ENCODE measurements at places on chromosomes 6 and 20. TPM values are rescaled to one million over a fixed set of nuclear protein-coding genes. Genes with fewer than 3 reads are reported as not detected.
A peak's percentile ranks its signal among the peaks of the same experiment; 100 is the strongest.

The KIAA1755 gene
- total RNA-seq: 3.6 TPM

- H3K36me3 ChIP-seq: peaks cover 10% of the 10 kb centered on the region
- peaks cover 37% of the 10 kb centered on the region for H3K4me1 ChIP-seq
Measured at GRCh38 chr6:1607516-1608221, 2.0 kb upstream of the FOXC1 start.

GRCh38 chr6:152310371-152310954, 326.7 kb downstream of the SYNE1 start:
- no peak overlapping the region for H3K27ac ChIP-seq
- peaks cover 32% of the 10 kb centered on the region for H3K36me3 ChIP-seq
- no peak overlapping the region for H3K4me3 ChIP-seq
- no peak for DNase-seq
- H3K27me3 ChIP-seq: no peaks in the 10 kb centered on the region

DNA sequence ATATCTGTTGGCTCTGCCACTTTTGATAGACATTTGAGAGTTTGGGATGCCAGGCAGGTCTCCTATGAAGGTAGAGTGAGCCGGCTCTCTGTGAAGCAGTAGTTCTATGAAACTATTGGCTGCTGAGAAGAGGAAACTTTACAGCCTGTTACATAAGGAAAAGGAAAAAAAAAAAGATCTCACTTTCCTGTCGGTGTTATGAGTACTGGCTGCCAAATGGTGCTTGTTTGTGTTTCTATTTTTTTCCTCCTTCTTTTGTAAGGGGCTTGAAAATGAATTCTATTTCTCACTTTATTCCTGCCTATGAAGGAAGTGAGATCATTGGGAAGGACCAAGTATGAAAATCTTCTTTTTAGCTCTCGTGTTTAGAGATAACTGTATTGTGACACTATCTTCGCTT, 73.1 kb upstream of the CLDN20 start:
- peaks cover 40% of the 10 kb centered on the region for H3K4me1 ChIP-seq
- H3K4me3 ChIP-seq: no peak overlapping the region

DNA sequence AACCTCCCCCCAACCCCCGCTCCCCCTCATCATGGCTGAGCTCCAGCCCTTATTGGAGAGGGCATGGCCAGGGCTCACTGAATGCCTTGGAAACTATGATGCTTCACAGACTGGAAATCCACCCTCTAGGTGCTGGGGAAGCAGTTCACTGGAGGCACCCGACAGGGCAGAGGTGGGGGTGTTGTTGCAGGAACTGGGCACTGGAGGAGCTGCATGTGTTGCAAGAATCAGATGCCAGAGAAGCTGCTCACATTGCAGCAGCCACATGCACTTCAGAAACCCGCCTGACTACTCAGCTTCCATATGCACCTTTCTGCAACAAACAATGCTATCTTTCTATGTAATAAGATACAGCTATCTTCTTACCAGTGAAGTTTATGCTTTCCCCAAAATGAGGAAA, 7.9 kb upstream of the TBPL1 start:
- no peaks in the 10 kb centered on the region for H3K36me3 ChIP-seq
- no peaks in the 10 kb centered on the region for H3K4me1 ChIP-seq
- no peak for DNase-seq
- H3K27ac ChIP-seq: no peak overlapping the region
- H3K4me3 ChIP-seq: no peak overlapping the region

The LAMA2 gene
- 56.8 TPM for total RNA-seq

The FAM83D gene
- total RNA-seq: 11.5 TPM

GRCh38 chr6:20197251-20197650, 15.0 kb downstream of the MBOAT1 start:
- peak overlapping the region; percentile 41 for H3K27ac ChIP-seq
- H3K36me3 ChIP-seq: peaks cover 7% of the 10 kb centered on the region
- no peak for DNase-seq
- H3K4me1 ChIP-seq: peaks cover 32% of the 10 kb centered on the region

DNA sequence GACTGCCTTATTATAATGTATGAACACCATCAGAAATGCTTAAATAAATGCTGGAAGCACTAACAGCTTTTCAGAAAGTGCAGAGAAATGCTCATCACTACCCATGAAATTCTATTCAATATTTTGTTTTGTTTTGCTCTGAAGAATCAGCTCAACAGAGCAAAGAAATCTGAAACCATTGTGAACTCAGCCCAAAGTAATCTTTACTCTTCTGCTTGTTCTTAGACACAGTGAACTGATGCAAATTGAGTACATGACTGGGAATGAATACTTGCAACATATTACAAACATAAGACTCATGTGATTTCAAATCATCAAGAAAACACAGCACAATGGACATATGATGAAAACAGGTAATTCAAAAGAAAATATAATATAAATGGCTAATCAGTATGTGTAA, 404.6 kb upstream of the OPRM1 start:
- peaks cover 7% of the 10 kb centered on the region for H3K36me3 ChIP-seq
- H3K27ac ChIP-seq: no peak overlapping the region
- DNase-seq: no peak

GRCh38 chr6:97175806-97176205, 107.2 kb downstream of the MMS22L start:
- no peak overlapping the region for H3K4me3 ChIP-seq
- DNase-seq: no peak
- H3K4me1 ChIP-seq: peaks cover 19% of the 10 kb centered on the region
- H3K27me3 ChIP-seq: no peaks in the 10 kb centered on the region
- H3K36me3 ChIP-seq: peaks cover 25% of the 10 kb centered on the region

The BCAS4 gene
- 15.2 TPM for total RNA-seq

DNA sequence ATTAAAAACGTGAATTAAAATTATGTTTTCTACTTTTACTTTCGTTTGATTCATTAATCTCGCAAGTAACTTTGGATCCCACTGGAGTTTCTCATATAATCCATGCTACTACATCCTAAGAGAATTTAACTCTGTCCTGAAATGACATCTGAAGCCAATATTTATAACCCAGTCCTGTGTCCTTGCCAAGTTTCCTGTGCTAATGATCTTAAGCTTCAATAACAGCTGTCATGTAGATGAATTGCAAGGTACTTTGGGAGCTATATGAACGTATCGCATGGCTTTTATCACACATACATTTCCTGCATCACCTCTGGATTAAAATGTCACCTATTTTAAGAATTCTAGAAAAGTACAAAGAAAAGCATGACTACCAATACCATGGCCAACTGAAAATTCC, 833.8 kb upstream of the CITED2 start:
- no peak overlapping the region for H3K4me3 ChIP-seq
- no peaks in the 10 kb centered on the region for H3K36me3 ChIP-seq
- no peak for DNase-seq
- H3K27me3 ChIP-seq: no peaks in the 10 kb centered on the region

GRCh38 chr6:157278171-157278570, 45.1 kb downstream of the TMEM242 start:
- H3K4me3 ChIP-seq: no peak overlapping the region
- H3K27ac ChIP-seq: no peak overlapping the region
- H3K4me1 ChIP-seq: peaks cover 9% of the 10 kb centered on the region
- H3K36me3 ChIP-seq: no peaks in the 10 kb centered on the region
